ENCODE measurements at places on chromosomes 12 and 14.

DNA sequence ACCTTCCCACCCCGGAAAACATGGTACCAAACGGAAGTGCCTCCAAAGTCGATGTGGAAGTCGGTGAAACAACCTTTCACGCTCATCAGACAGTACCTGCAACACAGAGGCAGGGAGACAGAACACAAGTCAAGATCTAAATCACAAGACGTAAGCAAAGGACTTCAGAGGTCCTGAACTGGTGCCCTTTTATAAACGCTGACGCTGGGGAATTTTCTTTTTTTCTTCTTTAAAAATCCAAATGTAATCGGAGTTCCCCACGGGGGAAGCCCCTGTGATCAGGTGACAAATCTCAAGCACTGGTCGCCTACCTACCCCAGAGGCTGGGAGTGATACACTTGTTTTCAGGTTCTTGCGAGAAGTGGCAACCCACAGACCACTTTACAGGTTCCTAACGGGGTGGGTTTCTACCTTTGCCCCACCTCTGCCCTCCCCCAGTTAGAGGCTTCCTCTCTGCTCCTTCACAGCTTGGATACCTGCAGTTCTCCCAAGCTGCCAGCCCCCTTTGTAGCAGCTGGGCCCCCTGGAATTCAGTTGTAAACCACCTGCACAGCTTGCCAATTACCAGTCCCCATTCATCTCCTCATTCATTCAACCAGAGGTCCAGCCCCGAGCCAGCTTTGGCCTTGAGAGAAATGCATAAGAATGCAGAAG is 46.2 kb downstream of the KDM2B start:
- DNase-seq = peak; percentile 71

- DNase-seq = no peak
Observed at GRCh38 chr12:12685305-12685704, 10.7 kb downstream of the GPR19 start.

- DNase-seq = no peak
Observed at GRCh38 chr14:56814519-56814959, 4.3 kb upstream of the OTX2 start.

DNA sequence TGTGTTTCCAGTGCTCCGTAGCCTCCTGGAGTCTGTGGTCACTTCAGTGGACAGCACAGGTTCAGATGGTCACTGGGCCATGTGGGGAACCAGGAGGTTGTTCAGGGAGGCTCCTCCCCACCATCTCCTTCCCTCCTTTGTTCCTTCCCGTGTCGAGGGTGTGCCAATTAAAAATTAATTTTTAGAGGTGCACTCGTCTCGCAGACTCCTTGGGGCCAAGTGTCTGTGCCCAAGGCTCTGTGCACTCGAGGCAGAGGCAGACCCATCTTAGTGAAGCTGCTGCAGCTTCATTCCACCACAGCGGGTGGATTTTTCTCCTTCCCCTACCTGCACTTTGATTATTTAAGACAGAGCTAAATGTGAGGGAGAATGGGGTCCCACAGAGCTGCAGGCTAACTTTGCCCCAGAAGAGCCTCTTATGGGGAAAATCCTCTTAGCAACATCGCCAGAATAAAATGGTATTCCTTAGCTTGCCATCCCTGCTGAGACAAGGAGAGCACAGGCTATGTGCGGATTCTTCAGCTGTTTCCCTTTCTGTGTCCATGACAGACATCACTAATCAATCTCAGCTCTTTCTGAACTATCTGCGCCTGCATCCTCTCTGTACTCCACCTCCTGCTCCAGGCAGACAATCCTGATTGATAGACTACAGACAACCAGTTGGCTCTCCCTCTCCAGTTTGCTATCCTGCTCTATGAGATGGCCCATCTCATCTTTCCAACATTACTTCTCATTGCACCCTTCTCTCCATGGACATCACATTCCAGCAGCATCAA is 159.5 kb downstream of the VRK1 start:
- no peak for DNase-seq

DNA sequence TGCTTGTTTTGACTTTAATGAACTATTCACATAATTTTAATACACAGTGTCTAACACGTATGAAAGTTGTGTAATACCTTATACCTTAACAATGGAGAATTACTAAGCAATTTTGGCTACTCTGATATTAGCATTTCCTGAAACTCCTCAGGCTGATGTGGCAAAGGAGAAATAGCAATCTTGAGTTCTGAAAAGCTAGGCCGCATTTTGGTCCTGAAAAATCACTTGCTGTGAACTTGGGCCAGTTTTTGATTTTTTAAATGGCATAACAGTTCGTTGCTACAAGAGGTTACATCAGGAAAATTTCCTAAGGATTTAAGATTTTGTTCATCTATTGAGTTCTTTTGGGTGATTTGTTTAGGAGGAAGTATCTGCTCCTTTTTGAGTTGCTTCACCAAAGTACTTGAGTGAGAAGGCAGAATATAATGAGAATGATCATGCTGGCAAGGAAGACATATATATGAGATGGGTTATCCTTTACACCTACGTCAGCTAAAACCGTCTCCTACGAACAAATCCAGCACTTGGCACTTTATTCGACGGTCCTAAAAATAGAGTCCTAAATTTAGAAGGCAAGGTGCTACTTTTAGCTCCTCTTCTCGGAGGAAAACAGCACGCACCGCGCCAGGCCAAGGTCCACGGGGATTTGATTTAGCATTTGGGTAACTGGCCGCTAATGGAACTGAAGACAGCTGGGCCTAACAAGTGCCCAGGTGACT is 32.2 kb downstream of the MIA2 start:
- no peak for DNase-seq

DNA sequence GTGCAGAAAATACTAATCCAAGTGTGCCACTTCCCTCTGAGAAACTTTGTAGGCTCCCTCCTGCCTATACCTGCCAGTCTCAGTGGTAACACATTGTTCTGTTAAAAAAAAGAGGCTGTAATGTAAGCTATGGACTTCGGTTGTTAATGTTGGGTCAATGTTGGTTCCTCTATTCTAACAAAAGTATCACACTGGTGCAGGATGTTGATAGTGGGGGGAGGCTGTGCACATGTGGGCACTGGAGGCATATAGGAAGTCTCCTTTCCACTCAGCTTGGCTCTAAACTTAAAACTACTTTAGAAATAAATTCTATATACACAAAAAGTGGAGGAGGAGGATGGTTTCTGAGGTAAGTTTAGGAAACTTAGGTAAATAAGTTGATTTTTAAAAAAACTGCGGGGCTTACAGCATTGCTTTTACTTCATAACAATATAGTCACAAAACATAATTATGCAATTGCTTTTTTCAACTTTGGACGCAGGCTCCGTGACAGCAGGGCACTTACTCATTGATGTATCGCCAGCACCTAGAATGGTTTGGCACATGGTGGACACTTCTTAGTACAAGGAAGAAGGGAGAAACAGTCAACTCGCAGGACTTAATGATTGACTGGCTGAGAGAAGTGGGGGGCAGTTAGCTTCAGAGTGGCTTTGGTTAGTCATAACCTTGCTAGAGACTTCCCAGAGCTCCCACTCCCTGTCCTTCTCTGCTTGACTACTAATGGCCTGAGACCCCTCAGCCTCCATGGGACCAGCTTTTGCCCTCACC is 7.9 kb upstream of the NYNRIN start:
- DNase-seq = no peak

GRCh38 chr12:51210690-51211395 is 7.0 kb downstream of the POU6F1 start:
- DNase-seq = no peak

- DNase-seq = no peak
Observed at GRCh38 chr12:1573960-1574864, 20.2 kb downstream of the FBXL14 start.

DNA sequence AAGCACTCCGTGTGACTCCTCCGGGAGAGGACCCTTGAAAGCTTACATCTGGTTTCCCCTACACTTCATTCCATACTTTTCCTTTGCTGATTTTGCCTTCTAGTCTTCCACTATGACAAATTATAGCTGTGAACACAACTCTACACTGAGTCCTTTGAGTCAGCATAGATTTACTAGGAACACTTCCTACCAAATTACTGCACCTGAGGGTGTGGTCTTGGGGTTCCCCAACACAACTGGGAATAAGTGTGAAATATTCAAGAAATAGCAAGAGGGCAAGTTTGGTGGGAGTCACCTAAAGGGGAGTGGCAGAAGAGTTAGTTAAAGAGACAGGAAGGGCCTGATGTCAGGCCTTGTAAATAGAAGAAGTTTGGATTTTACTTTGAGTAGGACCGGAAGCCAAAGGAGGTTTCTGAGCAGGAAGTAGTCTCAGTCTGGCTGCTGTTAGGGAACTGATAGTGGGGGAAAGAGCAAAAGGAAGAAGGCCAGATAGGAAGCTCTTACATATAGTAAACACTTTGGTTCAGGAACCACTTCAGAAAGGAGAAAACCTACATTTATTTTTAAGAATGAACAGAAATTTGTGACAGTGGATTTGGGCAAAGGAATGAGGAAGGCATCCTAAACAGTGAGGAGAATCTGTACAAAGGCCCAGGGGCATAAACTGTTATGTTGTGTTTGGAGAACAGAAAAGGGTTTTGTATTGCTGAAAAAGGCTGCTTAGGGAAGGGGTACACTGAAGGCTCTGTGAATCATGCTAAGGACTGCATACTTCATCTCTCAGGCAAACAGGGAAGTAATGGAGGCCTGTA is 14.2 kb downstream of the SEL1L start:
- no peak for DNase-seq

DNA sequence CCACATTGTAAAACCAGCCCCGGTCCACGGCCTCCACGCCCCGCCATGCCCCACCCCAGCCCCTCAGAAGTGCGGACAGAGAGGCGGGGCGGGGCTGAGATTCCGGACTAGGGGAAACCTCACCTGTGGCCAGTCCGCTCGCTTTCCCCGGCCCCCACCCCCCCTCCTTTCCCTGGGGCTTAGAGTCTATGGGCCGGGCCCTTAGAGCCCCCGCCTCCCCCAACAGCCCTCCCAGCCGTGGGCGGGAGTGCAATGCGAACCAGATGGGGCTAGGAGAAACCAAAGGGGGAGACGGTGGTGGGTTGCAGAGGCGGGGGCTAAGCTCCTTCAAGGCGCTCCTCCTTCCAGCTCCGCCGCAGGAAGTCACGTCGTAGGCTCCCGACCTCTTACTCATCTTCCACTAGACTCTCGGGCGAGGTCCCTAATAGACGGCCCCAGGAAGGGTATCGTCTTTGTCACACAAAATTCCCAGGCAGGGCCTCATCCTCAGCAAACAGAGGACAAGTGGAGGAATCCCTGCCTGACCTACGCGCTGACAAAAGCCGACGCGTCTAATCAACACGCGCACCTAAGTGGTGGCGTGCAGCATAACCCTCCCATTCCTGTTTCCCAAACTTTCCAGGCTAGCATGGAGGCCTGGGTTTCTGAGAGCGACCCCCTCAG is 1.1 kb upstream of the NAB2 start:
- DNase-seq = peak; percentile 92

- DNase-seq = no peak
Observed at GRCh38 chr12:48164451-48164850, 7.1 kb upstream of the ASB8 start.

DNA sequence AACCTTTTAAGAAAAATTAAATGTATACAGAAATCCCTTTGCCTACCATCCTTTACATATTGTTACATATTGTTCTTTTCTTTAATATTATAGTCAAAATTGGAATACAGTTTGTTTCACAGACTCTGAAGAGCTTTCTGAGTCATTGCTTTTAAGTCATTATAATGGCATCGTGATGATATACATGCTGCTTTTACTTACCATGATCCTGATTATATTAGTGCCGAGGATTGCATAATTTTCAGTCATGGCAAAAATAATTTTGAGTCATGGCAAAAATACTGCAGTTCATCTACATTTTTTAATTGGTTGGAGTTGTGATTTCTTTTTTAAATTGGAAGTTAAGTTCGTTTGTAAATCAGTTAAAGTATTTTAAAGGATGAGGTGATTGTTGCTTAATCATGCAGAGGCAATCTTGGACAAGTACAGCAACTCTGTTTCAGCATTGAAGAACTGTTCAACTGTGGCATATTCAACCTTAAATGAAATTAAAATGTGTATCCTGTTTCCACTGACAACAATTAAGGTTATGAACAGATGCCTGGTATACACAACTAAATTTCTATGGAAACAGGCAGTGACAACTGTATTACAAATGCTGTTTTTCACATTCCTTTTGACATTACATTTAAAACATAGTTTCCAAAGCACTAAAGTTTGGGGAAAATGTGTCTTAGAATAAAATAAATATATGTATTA is 142.3 kb downstream of the PCNX1 start:
- no peak for DNase-seq

DNA sequence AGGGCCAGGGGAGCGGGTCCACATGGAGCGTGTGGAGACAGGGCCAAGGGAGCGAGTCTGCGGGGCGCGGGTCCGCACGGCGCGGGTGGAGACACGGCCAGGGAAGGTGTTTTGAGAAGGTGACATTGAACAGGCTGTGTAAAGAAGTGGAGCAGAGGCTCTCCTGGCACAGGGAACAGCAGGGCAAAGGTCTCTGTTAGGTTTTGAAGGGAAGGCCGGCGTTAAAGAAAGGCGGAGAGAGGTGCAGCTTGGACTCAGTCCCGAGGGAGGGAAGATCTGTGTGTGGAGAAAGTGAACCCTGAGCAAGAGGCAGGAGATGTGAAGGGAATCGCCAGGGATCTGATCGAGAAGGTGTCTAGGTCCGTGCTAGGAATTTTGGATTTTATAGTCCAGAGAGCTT is 1.8 kb downstream of the PXMP2 start:
- no peak for DNase-seq

DNA sequence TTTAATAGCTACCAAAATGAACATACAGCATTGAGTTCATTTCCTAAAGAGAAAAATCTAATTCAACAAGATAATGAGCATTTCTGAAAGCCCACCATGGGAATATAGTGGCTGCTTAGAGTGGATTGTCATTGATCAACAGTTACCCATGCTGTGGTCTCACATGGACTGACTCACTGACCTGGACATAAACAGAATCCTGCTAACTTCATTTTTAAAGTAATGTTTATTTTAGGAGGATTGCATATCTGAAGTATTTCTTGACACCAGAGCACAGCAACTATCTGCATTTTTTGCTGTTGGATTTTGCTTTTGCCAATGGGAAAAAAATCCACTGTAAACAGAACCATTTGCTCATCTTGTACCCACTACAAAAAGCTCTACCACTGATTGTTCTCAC is 71.7 kb downstream of the KCNC2 start:
- no peak for DNase-seq

- no peak for DNase-seq
Observed at GRCh38 chr12:115638733-115639647, 638.5 kb downstream of the MED13L start.

DNA sequence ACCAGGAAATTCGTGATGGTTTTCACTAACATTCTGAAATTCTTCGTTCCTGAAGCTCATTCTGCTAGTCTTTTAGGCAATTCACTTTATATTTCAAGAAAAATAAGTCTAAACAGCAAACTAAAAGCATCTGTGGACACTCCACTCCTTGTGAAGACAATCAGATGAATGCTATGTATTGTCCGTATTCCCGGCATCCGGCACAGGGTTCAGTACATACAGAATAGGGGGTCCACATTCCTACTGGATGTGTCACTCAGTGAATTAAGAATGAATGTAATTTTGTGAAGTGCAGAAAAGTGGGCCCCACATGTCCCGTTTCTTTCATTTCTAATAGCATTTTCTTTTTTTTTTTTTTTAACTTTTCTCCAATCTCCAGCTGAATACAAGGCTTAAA is 241.3 kb downstream of the GRIN2B start:
- DNase-seq = no peak

GRCh38 chr12:24230061-24230701 is 280.7 kb upstream of the SOX5 start:
- DNase-seq = no peak

- DNase-seq = no peak
Observed at GRCh38 chr12:913919-914698, 35.4 kb downstream of the RAD52 start.

Data from activated naive CD8-positive, alpha-beta T cell treated with anti-CD3 and anti-CD28 coated beads for 36 hours (primary cell).